SJSA1 (cell line): ENCODE measurements at places on chromosomes 2 and 18.

GRCh38 chr18:53864770-53865169 lies 359.7 kb downstream of the MBD2 start:
- DNase-seq, result no peak

DNA sequence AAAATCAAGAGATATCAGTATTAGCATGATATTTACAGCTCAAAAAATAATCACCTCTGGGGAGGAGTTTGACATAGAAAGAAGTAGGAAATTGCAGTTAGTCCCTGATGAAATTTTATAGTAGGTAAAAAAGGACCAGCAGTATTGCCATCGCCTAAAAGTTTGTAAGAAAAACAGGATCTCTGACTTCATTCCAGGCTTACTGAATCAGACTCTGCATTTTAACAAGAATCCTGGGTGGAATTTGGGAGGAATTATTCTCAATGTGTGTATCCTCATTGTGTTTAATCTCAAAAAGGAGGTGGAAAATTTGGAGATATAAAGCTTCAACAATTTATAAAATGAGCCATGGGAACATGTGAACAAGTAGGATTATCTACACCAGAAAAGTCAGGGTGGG lies 31.2 kb upstream of the STAT1 start:
- no peak for DNase-seq

- DNase-seq, result no peak
These were observed 121.4 kb downstream of the ZNF236 start for GRCh38 chr18:76943542-76944339.

GRCh38 chr2:47237375-47238334 lies 82.5 kb upstream of the STPG4 start:
- DNase-seq, result no peak

GRCh38 chr2:181203412-181203811 lies 223.0 kb downstream of the UBE2E3 start:
- DNase-seq, result peak; percentile 93

- DNase-seq, result peak; percentile 7
These were observed 19.8 kb upstream of the NT5DC4 start for GRCh38 chr2:112701052-112701451.

DNA sequence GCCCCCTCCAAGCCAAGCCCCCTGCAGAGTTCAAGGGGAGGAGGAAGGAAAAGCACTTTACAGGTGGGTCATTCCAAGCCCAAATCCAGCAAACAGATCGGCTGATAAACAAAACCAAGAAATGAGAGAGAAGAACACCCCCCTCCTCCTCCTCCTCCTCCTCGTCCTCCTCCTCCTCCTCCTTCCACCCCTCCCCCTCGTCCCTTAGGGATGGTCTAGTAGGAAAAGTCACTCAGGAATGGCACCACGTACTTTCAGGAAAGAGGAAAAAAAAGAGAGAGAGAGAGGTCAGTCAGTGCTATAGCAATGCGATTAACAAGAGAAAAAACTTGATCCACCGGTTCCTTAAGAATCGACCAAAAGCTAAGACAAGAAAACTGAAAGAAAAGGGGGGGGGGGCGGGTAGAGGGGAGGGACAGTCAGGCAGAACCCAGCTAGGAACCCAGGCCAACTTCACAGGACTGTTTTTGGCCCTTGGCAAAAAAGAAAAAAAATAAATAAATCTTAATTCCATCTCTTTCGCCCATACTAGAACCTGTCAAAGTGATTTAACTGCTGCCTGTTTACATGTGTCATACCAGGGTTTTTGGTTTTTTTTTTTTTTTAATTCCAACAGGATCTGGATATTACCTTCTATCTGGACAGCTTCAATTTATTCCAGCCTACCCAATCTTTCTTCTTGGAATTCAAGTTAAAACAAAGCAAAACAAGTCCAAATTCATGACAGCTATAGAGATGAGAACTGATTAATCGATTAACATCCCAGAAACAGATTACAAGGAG lies 906 bp downstream of the IKZF2 start:
- no peak for DNase-seq

GRCh38 chr2:86048888-86049287 lies 56.8 kb downstream of the POLR1A start:
- no peak for DNase-seq

GRCh38 chr2:201320257-201320656 lies 36.9 kb downstream of the FLACC1 start:
- DNase-seq, result no peak

GRCh38 chr2:33291278-33292013 lies 185.0 kb upstream of the RASGRP3 start:
- DNase-seq, result peak; percentile 80

GRCh38 chr2:26469092-26469710 lies 8.7 kb downstream of the OTOF start:
- no peak for DNase-seq

DNA sequence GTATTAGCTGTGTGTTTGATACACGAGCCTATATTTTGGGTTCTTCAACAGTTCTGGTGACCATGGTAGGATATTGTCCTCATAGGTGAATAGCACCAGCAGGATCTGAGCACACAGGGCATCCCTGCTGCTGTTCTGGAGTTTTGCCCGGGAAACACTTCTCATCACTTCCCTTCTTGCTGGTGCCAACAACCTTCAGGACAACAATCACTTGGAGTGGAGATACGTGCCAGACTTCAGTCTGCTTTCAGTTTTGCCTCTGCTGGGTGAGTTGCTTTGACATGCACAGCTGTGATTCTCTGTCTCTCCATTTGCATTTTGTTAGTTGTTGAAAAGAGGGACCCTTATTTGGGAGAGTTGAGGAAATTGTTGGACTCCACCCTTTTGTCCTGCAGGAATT lies 1347.2 kb upstream of the DDX18 start:
- no peak for DNase-seq

DNA sequence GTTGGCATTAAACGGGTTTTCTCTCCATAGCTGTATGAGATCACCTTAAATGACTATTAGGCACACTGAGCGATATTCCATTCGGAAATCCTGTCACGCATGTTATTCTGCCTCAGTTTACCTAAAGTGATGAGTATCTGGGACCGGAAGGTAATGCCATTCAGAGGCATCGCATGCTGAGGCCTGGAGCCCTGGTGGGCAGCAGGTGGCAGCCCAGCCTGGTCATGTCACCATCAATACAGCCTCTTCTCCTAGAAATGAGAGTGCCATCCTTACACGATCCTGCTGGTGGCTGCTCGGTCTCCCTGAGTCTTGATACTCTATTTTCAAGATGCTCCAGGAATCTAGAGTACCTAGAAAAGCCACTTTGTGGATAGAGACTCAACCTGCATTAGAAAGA lies 119.8 kb downstream of the EIPR1 start:
- no peak for DNase-seq

DNA sequence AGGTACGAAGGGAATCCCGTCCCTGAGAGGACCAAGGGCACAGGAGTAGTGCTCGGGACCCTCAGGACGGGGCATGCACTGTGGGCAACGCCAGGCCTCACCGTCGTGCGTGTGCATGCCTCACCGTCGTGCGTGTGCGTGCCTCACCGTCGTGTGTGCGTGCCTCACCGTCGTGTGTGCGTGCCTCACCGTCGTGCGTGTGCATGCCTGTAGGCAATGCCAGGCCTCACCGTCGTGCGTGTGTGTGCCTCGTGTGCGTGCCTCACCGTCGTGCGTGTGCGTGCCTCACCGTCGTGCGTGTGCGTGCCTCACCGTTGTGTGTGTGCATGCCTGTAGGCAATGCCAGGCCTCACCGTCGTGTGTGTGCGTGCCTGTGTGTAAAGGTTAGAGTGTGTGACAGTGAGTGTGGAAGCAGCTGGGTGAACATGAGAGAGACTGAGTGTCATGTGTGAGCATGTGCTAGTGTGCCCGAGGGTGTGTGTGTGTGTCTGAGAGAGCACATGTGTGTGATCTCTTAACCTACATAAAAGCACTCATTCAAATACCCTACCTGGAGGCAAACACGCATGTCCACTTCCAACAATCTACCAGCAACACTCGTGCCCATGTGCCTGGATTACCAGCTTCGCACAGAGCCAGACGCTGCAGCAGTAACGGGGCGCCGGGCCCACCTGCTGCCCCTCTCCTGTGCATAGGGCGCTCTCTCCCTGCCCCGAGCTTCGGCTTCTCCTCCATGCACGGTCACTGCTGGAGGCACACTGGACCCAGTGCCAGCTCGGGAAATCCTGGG lies 36.3 kb downstream of the ZNF516 start:
- no peak for DNase-seq

GRCh38 chr2:101064868-101065549 lies 62.9 kb downstream of the RPL31 start:
- peak; percentile 64 for DNase-seq

DNA sequence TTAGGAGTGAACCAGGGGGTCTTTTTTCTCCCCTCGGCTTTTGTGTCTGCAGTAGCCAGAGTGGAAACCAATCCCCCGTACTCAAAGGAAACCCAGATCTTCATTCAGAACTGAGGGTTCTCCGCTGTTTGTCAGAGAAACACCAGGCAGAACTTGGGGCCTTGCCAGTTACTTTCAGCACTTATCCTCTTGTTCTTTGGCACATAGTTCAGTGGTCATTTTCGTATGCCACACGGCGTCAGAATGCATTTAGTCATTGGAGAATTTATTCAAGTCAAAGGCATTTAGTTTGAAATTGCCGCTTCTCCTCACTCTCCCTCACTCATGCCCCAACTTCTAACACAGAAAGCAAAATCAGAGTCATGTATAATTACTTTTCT lies 102.9 kb downstream of the CABLES1 start:
- peak; percentile 58 for DNase-seq

GRCh38 chr2:219689676-219690628 lies 62.5 kb downstream of the SLC4A3 start:
- DNase-seq, result peak; percentile 65

DNA sequence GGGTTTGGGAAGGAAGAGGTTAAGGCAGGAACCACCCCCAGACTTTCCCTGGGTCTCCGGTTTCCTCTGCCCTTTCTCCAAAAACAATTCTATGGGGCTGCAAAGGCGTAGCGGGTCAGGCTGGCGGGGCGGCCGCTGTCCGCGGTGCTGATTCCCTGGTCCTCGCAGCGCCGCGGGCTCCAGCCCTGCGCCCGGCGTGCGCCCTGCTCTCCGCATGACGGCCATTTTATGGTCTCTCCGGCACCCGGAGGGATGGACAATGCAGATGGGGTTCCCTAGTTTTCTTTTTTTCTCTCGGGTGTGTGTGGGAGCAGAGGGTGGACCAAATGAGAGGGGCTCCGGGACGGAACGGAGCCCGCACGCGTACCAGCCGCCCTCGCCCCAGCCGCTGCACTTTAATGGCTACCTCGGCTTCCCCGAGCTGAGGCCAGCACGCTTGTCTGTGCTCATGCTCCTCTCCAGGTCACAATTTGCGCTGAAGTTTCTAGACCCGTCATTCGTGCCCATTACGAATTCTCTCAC lies 1.6 kb downstream of the ST8SIA3 start:
- peak; percentile 4 for DNase-seq

GRCh38 chr2:127194447-127194846 lies 25.7 kb downstream of the CYP27C1 start:
- no peak for DNase-seq

DNA sequence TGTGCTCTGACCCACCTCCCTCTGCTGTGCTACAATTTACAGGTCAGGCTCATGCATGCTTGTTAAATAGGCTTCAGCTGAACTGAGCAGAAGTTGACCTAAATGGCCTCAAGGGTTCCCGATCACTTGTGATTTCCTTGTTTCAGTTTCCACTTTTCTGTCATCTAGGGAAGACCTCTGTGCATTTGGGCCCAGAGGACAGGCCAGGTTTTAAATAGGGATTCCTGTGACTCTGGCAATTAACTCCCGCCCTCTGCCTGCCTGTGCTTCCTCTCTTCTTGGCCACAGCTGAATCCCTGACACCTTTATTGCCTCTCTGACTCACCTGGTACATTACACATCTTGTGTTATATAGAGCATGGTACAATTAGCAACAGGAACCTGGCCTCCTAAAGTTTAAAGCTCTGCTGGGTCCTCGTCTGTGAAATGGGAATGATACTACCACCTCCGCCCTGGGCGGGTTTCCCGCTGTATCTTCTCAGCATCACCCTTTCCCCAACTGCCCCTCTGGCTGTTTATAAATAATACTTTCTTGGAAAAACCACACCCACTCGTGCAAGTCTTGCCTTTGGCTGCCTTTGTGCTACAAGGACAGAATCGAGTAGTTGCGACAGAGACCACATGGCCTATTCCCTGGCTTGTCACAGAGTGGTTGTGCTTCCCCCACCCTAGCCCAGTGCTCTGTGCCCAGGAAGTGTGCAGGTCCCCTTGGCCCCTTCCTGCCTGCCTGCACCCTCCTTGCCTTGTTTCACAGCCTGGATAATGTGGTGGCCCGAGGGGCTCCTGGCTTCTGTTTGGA lies 7.9 kb downstream of the CABLES1 start:
- DNase-seq, result no peak

GRCh38 chr18:23071285-23071684 lies 64.0 kb upstream of the CABLES1 start:
- DNase-seq, result no peak

GRCh38 chr2:8675543-8675942 lies 6.3 kb upstream of the ID2 start:
- no peak for DNase-seq

DNA sequence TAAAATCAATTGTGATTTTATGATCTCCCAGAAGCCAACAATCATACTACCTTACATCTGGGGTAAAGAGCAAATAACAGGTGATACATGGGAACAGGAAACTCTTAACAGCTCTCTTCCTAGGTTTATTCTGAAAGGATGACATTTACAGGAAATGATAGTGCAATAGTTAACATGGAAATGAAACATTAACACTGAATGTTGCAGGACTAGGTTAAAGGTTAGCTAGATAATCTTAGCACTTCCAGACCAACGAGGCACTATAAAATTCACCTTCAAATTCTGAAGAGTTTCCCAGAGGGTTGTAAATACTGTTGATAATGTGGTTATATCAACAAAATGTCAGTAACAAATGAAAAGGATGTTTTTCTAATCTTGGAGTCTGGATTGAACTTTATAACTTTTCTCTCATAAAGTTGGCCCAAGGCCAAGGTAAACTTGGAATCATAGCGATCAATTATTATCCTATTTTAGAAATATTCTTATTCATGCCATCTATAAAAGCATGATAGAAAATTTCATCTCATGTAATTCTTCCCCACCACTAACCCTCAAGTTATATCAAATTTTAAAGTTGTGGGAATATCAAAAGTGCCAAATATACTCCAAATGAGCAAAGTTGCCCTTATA lies 32.9 kb upstream of the GCG start:
- DNase-seq, result no peak

DNA sequence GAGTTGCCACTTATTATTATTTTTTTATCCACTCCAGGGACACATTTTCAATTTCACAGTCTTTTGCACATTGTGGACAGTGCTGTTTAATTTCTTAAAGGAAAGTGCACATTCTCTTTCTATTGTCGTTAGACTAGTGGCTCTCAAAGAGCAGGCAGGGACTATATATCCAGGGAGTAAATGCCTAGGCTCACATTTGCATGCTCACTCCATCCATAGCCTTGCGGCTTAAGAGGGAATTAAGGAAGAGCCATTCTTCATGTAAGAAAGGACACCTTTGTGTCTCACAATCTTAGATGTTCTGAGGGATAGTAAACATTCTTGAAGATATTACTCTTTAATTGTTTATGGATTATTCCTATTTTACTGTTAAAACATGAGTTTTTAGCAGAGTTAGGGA lies 70.8 kb downstream of the FIGN start:
- no peak for DNase-seq

DNA sequence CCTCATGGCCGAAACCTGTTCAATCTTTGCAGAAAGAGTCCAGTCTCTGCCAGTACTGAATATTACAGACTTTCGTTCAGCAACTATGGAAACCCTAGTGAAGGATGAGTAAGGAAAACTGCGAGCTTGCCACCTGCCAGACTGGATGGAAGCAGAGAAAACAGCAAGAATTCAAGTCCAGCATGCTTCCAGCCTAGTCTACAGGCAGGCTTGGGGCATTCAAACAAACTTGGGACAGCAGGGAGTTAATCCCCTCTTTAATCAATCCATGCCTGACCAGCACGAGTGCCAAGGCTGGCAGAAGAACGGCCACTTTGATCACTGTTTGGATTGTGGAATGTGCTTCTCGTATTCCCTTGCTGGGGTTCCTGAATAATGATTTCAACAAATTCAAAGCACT lies 145.2 kb downstream of the EPHA4 start:
- DNase-seq, result no peak
